Astrocyte of the hippocampus (primary cell): ENCODE measurements at places on chromosomes 12 and 14.

DNA sequence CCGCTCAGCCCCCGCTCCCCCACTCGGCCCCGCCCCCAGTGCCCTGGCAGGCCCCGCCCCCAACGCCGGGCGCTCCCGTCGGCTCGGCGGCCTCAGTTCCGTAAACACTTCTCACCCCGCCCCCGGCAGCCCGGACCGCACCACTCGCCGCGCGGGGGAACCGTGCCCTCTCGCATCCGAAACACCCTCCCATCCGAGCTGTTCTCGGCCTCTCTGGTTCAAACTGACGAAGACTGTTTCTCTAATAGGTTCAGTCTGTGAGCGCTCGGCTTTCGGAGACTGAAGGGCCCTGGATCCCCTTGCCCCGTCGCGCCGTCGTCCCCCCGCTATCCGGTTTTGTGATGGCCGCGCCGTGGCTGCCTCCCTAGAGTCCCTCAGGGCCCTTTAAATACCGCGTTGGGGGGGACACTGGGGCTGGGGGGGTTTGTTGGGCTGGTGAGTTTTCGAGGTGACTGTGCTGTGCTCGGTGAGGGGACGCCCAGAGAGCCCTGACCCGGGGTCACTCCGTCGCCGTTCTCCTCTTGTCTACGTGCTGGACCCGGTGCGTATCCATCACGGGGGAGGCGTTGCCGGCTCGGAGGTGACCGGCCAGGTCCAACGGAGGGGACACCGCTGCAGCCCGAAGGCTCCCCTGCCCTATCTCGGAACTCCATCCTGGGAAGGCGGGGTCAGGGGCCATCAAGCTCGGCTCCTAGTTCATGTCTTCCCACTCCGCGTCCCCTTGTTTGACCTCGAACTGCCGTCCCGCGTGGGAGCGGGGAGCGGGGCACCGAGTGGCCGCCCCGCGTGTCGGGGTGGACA, at the start of gene TCP11L2:
TSS of gene TCP11L2 (plus strand) at position 333 of the 801 bp plus-strand sequence. CDS start 8,343 bp downstream, outside the sequence.
- DNase-seq, result peak; percentile 91

- peak; percentile 81 for DNase-seq
Measured at GRCh38 chr14:59870277-59871165, at the start of gene RTN1. RTN1 (minus strand) TSS chr14:59870776; CDS start chr14:59870630, 146 bp downstream.

DNA sequence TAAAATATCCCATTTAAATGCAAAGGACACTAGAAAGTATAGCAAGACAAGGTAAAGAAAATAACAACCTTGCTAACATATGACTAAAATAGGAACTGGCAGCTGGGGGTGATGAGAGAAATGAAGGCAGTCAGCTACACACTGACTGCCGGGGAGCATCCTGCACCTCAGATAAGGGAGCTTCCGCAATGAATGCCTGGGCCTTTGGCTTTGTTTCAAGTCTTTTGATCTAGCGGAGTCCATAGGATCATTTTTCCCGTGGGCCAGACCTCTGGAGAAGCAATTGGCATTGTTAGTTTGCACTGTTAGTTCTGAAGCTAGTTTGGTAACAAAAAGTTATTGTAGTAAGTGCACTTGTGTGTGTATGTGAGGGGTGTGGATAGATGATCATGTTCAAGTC, 639.9 kb downstream of the DIO2 start:
- no peak for DNase-seq

DNA sequence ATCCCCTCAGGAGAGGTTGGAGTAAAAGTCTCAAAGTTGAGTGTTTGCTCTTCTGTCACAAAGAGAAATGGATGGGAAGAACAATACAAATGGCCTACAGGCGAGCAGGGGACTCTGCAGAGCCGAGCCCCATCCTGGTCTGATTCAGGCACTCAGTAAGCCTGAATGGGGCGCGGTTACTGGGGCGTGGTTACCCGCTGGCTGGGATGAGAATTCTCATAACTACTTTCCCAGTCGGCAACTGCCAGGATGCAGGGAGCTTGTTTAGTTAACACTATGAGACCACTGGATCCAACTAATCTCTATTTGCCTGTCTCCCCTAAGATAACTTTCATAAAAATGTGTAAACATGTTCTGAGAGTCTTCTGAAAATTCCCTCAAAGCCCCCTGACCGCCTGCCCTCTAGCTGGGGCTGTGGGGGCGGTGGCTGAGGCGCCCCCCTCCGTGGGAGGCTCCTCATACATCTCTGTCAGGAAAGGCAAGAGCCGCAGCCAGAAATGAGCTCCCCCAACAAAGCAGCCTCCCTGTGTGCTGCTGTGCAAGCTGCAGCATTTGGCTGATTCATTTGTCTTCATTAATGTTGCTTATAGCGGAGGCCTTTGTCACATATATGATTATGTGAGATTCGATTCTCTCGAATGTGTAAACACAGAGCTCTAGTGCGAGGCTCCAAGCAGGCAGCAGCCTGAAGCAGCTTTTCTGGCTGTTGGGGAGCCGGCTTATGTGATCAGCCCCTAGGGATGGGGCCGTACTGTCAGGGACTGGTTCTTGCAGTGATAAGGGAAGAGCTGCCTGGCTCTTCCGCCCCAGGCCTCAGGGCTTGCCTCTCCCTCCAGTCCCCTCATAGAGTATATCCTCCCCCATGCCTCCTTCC, 126.1 kb upstream of the ARHGAP5 start:
- DNase-seq, result peak; percentile 77

DNA sequence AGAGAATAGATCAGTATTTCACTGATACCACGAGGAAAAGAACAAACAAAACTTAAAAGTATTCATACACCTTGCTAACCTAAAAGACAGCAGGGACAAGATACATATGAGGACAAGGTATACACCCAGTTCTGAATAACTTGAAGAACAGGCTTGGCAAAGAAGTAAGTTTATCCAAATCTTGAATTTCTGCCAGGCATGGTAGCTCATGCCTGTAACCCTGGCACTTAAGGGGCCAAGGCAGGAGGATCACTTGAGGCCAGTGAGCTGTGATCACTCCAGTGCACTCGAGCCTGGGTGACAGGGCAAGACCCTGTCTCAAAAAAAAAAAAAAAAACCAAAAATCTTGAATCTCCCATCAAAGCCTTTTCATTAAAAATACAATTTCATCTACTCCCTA, 25.0 kb downstream of the EIF2S1 start:
- DNase-seq, result no peak

GRCh38 chr14:71214241-71214640, 307.0 kb downstream of the PCNX1 start:
- no peak for DNase-seq

- peak; percentile 15 for DNase-seq
Measured at GRCh38 chr12:64991121-64991611, 129.9 kb downstream of the WIF1 start.

- no peak for DNase-seq
Measured at GRCh38 chr14:32629236-32629635, 300.1 kb downstream of the AKAP6 start.

GRCh38 chr14:104976198-104977007, 1.8 kb downstream of the AHNAK2 start:
- peak; percentile 90 for DNase-seq

GRCh38 chr12:7005311-7005710, 13.0 kb downstream of the LPCAT3 start:
- DNase-seq, result no peak

- DNase-seq, result peak; percentile 9
Measured at GRCh38 chr12:19338405-19338804, 100.9 kb upstream of the AEBP2 start.

DNA sequence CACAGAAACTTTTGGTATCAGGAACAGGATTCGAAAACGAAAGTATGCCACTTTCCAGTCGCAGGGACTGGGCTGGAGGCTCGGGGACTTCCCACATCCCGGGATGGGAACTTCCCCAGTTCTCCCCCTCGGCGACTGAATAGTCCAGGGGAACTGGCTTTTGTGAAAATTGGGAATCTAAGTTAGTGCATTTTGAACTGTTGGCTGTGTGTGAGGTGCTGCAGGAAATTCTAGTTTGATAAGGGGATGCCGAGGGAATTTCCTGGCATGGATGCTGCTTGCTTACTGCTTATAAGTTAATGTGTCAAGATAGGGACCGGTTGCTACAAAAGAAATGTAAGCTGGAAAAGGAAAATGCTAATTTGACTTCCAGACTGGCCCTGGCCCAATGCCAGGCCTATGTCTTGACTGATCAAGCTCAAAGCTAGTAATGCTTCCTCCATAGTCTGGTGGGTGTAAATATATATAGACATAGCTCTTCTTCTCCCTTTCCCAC, 73.4 kb upstream of the EIF5 start:
- DNase-seq, result peak; percentile 56

GRCh38 chr12:97336900-97337751, 125.5 kb upstream of the RMST start:
- DNase-seq, result no peak

- DNase-seq, result peak; percentile 71
Measured at GRCh38 chr12:80763874-80764273, 47.2 kb downstream of the MYF5 start.

- no peak for DNase-seq
Measured at GRCh38 chr12:75483431-75483830, 2.9 kb downstream of the GLIPR1 start.

- no peak for DNase-seq
Measured at GRCh38 chr14:93456356-93456755, 25.6 kb downstream of the UNC79 start.

DNA sequence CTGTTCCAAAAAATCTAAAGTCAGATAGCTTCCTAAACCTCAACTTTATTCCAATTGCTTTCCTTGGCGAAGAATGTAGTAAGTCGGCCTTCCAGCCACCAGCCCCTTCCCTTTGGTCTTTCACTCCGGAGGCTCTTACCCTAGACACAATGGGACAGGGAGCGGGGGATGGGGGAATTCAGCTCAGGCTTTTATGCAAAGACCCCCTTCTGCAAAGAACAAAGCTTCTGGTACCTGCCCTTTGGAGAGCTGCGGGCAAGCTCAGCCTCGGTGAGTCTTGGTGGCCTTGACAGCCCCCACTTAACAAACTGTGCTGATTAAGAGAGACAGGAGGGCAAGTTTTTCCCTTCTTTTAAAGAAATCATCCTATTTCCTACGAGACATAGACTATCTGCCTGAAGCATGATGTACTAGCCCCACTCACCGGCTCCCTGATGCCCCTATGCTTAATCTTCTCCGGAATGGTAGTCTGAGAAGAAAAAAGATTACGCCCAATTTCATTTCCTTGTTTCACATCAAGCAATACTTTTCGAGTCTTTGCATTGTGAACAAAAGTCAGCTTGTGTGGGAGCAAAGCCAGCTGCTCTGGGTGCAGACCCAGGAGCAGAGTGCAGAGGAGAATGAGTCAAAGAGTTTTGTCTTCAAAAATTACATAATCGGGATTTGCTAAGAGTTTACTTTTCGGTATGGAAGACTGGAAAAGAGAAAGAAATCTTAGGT, 1.5 kb upstream of the NANOG start:
- DNase-seq, result no peak
